CD4-positive, alpha-beta T cell treated with Interleukin-2 at 100 ng/mL for 4 hours (primary cell): ENCODE measurements at places on chromosomes 7 and 10.

GRCh38 chr10:102499356-102499755 lies 3.2 kb downstream of the ACTR1A start:
- no peak for DNase-seq

- DNase-seq: no peak
Observed at GRCh38 chr7:3239291-3239691, 61.8 kb upstream of the SDK1 start.

DNA sequence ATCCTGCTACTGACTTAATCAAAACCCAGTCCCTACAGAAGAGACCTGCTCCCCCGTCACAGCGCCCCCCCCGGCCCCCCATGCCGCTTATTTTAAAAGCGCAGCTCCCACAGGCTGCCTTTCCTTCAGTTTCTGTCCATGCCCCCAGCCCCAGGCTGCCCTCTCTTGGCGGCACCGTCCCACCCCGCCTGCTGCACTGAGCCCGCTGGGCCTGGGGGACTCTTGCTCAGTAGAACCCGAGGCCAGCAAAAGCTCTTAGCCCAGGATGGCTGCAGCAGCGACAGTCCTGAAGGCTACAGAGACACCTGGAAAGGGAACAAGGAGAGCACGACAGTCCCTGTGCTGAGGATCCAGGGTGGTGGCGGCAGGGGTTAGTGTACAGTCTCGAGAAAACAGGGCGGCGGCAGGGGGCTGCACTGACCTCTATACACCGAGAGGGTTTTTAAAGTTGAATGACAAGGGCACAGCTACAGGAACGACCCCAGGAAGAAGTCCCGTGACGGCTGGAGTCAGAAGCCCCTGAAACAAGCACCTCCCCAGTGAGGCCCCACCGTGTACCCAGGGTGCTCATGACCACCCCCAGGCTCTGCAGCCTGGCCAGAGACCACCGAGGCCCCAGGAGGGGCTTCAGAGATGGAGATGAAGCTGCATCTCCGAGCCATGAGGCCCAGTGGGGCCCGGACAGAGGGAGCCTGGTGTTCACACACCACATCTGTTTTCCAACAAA lies 54.4 kb downstream of the ZRANB1 start:
- no peak for DNase-seq

- no peak for DNase-seq
Observed at GRCh38 chr10:43273543-43273942, 6.7 kb upstream of the RASGEF1A start.

GRCh38 chr7:150994141-150994837 lies 3.5 kb downstream of the NOS3 start:
- DNase-seq: no peak

GRCh38 chr7:77368974-77369373 lies 47.2 kb downstream of the GSAP start:
- no peak for DNase-seq

GRCh38 chr7:14740606-14741005 lies 161.9 kb downstream of the DGKB start:
- no peak for DNase-seq

GRCh38 chr7:16739863-16740622 lies 13.5 kb upstream of the TSPAN13 start:
- DNase-seq: no peak

- no peak for DNase-seq
Observed at GRCh38 chr10:100655760-100656421, 89.5 kb upstream of the PAX2 start.

GRCh38 chr10:58385784-58386112 lies 538 bp downstream of the TFAM start:
- DNase-seq: no peak

- no peak for DNase-seq
Observed at GRCh38 chr10:121510201-121510771, 88.0 kb downstream of the FGFR2 start.

DNA sequence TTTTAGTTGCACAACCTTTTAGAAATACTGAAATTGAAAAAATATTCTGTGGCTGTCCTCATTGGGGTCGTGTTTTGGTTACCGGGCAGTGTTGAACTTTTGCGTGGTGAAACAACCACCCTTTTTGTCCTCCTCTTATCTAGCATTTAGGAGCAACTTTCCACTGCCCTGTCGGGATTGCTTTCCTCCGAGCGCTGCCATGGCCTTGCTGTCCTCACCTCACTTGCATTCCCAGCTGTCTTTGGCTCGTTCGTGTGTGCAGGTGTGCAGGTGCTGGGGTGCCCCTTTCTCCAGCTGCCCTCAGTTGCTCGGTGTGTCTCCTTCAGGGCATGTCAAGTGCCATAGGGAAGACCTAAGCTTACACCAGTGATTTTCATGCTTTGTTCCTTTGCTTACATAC lies 116.9 kb upstream of the GJD4 start:
- DNase-seq: no peak

DNA sequence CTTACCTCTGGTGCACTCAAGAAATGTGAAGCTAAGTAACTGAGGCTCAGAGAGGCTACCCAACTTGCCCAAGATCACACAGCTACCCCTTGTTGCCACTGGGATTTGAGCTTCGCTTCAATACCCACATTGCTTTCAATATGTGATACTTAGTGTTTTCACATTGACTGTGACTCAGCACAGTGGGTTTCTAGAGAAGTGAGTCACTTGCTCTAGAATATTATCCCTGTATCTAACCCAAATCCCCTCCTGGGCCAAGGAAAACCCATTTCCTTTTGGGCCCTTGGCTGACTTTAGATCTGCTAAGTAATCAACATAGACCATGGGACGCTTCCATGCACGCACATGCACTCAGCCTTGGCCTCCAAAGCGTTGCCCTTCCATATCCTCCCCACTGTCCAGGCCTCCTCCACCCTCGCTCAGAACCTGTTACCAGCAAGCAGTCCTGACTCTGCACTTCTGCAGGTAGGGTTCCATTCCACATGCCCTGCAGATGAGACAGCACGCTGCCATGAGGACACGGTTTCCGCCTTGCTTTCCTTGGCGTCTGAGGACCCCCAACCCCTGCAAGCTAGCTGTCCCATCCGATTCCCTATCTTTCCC lies 87.7 kb upstream of the CHST15 start:
- DNase-seq: no peak

DNA sequence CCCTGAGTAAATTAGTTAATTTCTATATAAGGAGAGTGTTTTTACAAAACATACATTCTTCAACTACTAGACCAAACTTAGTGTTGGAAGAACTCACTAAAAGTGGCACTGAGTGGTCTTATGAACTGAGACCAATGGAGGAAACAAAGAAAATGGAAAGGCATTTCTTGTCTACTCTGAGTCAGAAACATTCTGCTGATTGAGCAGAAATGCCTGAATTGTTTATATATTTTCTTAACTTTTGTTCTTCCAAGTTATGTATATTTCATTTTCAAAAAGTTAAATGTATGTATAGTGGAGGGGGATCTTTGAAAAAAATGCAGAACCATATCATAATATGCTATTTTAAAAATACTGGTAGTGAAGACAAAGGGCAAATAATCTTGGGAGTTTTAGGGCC lies 320.7 kb downstream of the HGF start:
- no peak for DNase-seq

- DNase-seq: no peak
Observed at GRCh38 chr10:43170491-43170890, 32.2 kb downstream of the CSGALNACT2 start.
